ENCODE measurements at places on chromosomes 4 and X. TPM values are rescaled to one million over a fixed set of nuclear protein-coding genes. Genes with fewer than 3 reads are reported as not detected.

DNA sequence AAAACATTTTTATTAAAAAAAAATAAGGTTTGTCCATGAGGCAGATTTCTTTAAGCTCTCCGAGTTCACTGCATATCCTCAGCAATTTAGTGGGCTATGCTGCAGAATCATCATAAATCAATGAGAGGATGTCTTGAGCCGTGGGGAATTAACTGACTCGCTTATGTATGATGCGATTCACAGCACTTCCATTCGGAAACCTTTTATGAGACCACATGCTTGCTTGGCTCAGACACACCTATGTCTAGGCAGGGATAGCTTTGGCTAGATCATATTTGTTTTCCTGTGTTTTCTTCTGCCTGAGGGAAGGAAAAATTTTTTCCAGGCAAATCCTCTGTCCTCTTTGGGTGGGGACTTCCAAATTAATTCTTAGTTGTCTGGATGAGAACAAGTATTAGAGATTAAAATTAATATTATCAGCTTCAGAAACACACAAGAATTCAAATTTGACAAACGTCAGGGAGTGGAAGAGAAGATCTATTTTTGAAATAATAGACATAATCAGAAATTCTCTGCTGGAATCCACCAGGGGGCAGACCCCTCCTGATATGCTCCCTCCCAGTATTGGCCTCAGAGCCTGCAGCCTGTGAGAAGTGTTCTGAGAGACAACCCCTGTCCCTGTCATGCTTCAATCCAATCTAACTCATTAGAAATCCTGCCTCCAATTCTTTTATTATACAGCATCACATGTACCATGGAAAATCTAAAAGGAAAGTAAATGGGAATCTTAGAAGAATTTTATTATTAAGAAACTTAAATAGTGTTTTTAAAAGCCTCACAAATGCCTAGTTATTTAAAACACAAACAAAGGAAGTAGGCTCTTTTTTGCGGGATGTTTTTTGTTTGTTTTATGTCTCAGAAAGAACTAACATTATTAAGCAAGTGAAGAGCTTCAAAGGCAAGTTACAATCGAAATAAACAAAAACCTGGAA, 345.1 kb upstream of the TACR3 start:
- no peaks in the 10 kb centered on the region for H3K4me1 ChIP-seq
- no peak overlapping the region for H3K4me3 ChIP-seq
- no peak overlapping the region for H3K27ac ChIP-seq

DNA sequence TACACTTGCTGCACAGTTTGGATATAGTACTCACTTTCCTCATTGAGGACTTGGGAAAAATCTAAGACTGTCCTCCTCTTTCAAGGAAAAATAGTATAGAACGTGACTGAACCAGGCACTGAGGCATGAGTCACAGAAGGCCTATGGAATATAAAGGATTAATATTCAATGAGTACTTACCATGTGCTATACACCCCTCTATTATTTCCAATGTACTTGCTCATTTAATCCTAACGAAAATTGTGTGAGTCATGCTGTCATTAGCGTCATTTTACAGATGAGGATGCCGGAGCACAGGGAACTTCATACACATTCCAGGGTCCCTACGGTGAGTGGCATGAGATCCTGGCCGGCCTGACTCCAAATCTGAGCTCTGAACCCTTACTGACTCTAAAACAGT, 2136.2 kb upstream of the TENM3 start:
- H3K36me3 ChIP-seq, result no peaks in the 10 kb centered on the region
- no peak for DNase-seq
- no peaks in the 10 kb centered on the region for H3K4me1 ChIP-seq
- H3K4me3 ChIP-seq, result no peak overlapping the region
- no peak overlapping the region for H3K27ac ChIP-seq

GRCh38 chr4:108829966-108830492, 67.2 kb upstream of the ETNPPL start:
- no peaks in the 10 kb centered on the region for H3K36me3 ChIP-seq
- no peak overlapping the region for H3K27ac ChIP-seq
- DNase-seq, result no peak
- no peaks in the 10 kb centered on the region for H3K27me3 ChIP-seq

SPANXC gene
- total RNA-seq, result not detected

DNA sequence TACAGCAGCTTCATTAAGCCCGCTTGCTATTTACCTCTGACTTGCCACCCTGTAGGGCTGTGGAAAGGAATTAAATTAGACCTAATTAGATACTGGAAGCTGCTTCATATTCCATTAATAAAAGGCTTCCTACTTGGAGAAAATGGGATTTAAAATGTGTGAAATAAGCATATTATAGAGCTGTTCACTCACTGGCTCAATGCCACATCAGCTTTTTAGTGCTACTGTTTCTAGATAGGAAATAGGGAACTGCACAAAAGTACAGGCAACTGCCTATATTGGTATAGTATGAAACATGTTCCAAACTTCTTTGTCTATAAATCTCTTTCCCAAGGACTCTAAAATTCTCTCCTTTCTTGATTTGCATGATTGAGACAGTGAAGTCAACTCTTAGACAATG, 407.9 kb upstream of the AADAT start:
- no peak for DNase-seq
- no peaks in the 10 kb centered on the region for H3K4me1 ChIP-seq
- no peak overlapping the region for H3K4me3 ChIP-seq
- H3K36me3 ChIP-seq, result no peaks in the 10 kb centered on the region
- H3K27me3 ChIP-seq, result no peaks in the 10 kb centered on the region
- no peak overlapping the region for H3K27ac ChIP-seq

DNA sequence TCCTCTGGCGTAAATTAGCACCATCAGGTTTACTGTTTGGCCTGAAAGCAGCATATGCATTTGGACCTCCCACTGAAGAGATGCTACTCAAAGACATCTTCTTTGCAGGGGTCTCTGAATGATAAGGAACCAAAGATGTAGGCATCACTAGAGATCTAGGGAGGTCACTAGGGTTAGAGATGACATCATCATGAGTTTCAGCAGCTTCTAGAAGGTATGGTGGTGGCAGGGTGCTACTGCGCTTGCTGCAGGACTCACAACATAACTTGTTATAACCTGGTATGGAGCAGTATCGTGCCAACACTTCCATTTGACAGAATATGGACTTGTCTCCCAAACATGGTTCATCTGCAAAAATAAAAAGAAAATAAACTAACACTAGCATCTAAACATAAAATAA, 251.6 kb downstream of the NPFFR2 start:
- no peaks in the 10 kb centered on the region for H3K4me1 ChIP-seq
- H3K27ac ChIP-seq, result no peak overlapping the region
- H3K36me3 ChIP-seq, result no peaks in the 10 kb centered on the region
- DNase-seq, result no peak

VGLL1 gene
- total RNA-seq, result not detected

GRCh38 chrX:13047759-13048158, 3.3 kb upstream of the FAM9C start:
- H3K27me3 ChIP-seq, result no peaks in the 10 kb centered on the region
- H3K4me1 ChIP-seq, result peaks cover 45% of the 10 kb centered on the region
- DNase-seq, result no peak
- H3K36me3 ChIP-seq, result no peaks in the 10 kb centered on the region

SSX2B gene
- not detected for total RNA-seq

- no peak overlapping the region for H3K27ac ChIP-seq
- no peaks in the 10 kb centered on the region for H3K36me3 ChIP-seq
- no peaks in the 10 kb centered on the region for H3K4me1 ChIP-seq
- no peak for DNase-seq
- H3K27me3 ChIP-seq, result no peaks in the 10 kb centered on the region
Observed at GRCh38 chr4:168713253-168713652, 216.4 kb downstream of the PALLD start.

NPY5R gene
- not detected for total RNA-seq

- H3K4me3 ChIP-seq, result no peak overlapping the region
- no peaks in the 10 kb centered on the region for H3K27me3 ChIP-seq
- no peaks in the 10 kb centered on the region for H3K36me3 ChIP-seq
- no peak overlapping the region for H3K27ac ChIP-seq
- no peak for DNase-seq
Observed at GRCh38 chrX:132712350-132712749, 223.5 kb upstream of the MBNL3 start.

NPY1R gene
- not detected for total RNA-seq

DNA sequence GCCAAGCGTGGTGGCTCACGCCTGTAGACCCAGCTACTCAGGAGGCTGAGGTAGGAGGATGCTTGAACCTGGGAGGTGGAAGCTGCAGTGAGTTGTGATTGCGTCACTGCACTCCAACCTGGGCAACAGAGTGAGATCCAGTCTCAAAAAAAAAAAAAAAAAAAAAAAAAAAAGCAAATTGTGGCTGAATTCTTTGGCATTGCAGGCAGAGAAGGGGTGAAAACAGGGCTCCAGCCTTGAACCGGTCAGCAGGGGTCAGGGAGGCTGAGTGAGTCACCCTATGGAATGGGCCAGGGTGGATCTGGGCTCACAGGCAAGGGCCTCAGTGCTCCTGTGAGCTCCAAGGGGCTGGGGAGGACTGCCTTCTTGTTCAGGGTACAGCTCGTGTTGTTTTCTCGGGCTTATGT, 13.2 kb upstream of the FAM3A start:
- H3K4me1 ChIP-seq, result peaks cover 14% of the 10 kb centered on the region
- H3K27me3 ChIP-seq, result no peaks in the 10 kb centered on the region
- DNase-seq, result no peak

RAB9B gene
- 0.22 TPM for total RNA-seq

DNA sequence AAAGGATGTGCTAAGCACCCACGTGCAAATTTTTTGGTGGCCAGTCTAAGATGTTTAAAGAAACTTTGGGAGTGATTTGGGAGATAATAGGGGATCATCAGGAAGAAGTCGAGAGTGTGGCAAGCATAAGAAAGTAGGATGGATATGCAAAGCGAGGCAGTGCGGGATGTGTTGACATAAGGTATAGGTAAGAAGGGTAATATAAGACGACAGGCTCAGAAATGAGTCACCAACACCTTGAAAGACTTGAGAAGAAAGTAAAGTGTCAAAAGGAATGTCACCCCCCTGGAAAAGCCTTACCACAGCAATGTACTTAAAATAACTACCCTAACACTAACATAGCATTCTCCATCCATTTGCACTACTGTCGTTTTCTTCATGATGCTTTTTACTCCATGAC, 69.8 kb upstream of the BMP2K start:
- peaks cover 2% of the 10 kb centered on the region for H3K27me3 ChIP-seq
- no peaks in the 10 kb centered on the region for H3K36me3 ChIP-seq
- H3K27ac ChIP-seq, result no peak overlapping the region
- no peak overlapping the region for H3K4me3 ChIP-seq

RHOXF2B gene
- not detected for total RNA-seq

PNMA5 gene
- total RNA-seq, result 0.37 TPM

ZNF827 gene
- total RNA-seq, result 6.0 TPM

GYPB gene
- not detected for total RNA-seq

- H3K4me3 ChIP-seq, result no peak overlapping the region
- no peaks in the 10 kb centered on the region for H3K36me3 ChIP-seq
- H3K27me3 ChIP-seq, result no peaks in the 10 kb centered on the region
- H3K4me1 ChIP-seq, result no peaks in the 10 kb centered on the region
Observed at GRCh38 chrX:93346309-93346708, 327.1 kb downstream of the NAP1L3 start.

DNA sequence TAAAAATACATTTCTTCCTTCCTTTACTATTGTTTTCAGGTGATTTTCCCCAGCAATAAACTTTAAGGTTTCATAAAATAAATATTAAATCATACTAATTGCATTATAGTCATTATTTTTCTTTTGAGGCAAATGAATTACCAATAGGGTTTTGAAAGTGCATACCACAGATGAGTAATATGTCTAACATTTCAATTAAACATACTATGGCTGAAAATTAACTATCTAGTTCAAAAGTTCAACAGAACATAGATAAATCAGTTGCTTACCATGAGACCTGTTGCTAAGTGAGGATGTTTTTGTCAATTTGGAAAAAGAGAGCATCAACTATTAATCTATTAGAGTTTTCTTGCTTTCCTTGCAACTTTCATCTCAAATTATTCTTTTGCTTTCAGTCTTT, 35.0 kb downstream of the NPY5R start:
- no peaks in the 10 kb centered on the region for H3K27me3 ChIP-seq
- no peaks in the 10 kb centered on the region for H3K36me3 ChIP-seq
- H3K4me3 ChIP-seq, result no peak overlapping the region
- no peak overlapping the region for H3K27ac ChIP-seq

BTC gene
- total RNA-seq, result not detected

DNA sequence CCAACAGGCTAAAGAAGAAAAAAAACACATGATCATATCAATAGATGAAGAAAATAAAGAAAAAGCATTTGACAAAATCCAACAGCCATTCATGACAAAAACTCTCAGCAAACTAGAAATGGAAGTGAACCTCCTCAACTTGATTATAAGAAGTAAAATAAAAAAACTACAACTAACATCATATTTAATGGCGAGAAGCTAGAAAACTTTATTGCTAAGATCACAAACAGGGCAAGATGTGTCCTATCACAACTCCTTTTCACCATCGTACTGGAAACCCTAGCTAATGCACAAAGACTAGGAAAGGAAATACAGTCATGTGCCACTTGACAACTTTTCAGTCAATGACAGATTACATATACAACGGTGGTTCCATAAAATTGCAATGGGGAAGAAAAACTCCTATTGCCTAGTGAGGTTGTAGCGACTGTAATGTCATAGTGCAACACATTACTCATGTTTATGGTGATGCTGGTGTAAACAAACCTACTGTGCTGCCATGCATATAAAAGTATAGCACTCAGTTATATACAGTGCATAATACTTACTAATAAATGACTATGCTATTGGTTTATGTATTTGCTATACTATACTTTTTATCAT, 12.1 kb upstream of the MANBA start:
- no peaks in the 10 kb centered on the region for H3K4me1 ChIP-seq
- H3K27ac ChIP-seq, result no peak overlapping the region
- no peaks in the 10 kb centered on the region for H3K36me3 ChIP-seq
- DNase-seq, result no peak
- H3K27me3 ChIP-seq, result no peaks in the 10 kb centered on the region

DNA sequence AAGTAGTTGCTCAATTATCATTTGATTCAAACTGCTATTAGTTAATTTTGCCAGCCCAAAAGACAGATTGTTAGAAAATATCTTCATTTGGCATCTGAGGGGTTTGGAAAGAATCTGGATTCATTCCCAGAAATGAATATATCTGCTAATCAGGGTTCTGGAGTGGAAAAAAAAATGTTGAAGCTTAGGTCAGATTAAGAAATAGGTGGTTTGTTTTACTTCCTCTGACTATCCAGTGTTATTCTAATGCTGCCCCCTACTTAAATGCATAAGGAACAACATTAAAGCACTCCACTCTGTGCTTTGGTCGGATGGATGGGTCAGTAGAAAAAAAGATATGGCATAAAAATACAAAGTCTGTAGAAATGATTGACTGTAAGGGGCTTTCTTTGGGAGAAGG, 89.0 kb downstream of the LUZP4 start:
- no peak for DNase-seq
- no peaks in the 10 kb centered on the region for H3K27me3 ChIP-seq
- no peak overlapping the region for H3K27ac ChIP-seq
- no peak overlapping the region for H3K4me3 ChIP-seq
- H3K36me3 ChIP-seq, result no peaks in the 10 kb centered on the region

FDCSP gene
- not detected for total RNA-seq

GJB1 gene
- not detected for total RNA-seq

GRCh38 chrX:69102612-69103194, 62.5 kb downstream of the PJA1 start:
- no peak overlapping the region for H3K27ac ChIP-seq
- H3K4me3 ChIP-seq, result no peak overlapping the region
- no peaks in the 10 kb centered on the region for H3K4me1 ChIP-seq
- H3K36me3 ChIP-seq, result no peaks in the 10 kb centered on the region

GRCh38 chrX:68175562-68175961, 257.7 kb downstream of the OPHN1 start:
- H3K27ac ChIP-seq, result no peak overlapping the region
- H3K4me3 ChIP-seq, result no peak overlapping the region

Data from CD4-positive, CD25-positive, alpha-beta regulatory T cell (primary cell).